ENCODE measurements at places on chromosomes 1 and 21.
A peak's percentile ranks its signal among the peaks of the same experiment; 100 is the strongest.

- DNase-seq, result no peak
These were observed 1.5 kb downstream of the LDLRAD2 start for GRCh38 chr1:21813542-21813941.

DNA sequence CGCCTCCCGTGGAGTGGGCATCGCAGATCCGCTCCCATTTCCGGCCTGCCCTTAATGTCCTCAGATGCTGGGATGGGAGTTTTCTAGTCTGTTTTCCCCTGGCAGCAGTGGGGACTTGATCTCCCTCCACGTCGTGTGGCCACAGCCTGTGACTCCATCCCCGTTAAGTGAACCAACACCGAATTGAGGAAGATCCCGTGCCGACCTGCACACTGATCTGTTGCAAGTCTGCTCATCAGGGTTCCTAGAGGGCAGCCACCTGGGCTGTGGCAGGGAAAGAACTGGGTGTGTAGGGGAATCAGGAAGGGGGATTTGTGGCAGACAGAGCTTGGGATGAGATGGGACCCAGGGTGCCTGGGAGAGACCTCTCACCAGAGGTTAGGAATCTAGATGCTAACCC is 23.3 kb upstream of the CDK18 start:
- DNase-seq, result no peak

- DNase-seq, result no peak
These were observed 380.1 kb upstream of the SPAG17 start for GRCh38 chr1:118564961-118565703.

DNA sequence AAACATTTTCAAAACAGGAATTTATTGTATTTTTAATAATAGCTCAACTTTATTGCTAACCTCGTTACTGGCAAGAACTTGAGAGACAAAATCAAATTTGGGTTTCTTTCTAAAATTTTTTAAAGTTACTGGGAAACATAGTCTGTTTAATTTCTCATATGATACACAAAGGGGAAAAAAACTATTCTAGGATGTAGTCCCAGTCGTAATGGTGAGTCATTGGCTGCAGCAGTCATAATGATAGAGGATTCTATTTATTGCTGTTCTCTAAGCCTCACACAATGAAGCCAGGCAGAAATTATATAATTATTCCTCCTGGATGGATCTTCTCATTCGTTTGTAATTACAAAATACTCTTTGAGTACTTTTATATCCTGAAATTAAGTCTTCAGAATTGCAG is 326.5 kb upstream of the SGIP1 start:
- DNase-seq, result no peak

DNA sequence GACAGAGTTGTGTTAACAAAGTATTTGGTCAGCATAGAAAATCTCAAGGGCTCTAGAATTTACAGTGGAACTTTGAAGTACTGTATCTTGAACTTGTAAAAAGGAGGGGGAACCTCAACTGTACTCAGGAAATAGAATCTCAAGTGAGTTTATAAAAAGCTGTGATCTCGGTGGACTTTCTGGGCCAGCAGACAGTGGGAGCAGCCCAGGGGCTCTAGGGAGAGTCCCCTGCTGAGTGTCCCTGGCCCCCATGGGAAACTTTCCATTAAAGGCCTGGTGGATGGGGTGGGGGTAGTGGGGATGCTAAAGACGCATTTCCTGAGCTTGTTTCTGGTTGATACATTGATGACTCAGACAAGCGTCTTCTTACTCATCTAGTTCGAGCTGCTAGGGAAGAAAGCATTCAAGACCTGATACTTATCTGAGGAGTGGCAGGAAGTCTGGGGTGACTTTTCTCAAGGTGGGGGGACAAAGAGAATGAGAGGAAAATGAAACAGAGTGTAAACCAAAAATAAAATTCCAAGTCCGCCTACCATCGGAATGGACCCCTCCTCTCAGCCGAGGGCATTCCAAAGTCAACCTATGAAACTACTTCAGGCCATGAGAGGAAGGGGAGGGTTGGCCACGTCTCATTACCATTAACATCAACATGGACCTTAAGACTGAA is 65.5 kb downstream of the NID1 start:
- DNase-seq, result no peak

GRCh38 chr1:11523261-11523660 is 44.3 kb downstream of the DISP3 start:
- DNase-seq, result no peak

GRCh38 chr21:26110715-26111114 is 59.9 kb downstream of the APP start:
- no peak for DNase-seq

- peak; percentile 79 for DNase-seq
These were observed at the start of gene SUCO for GRCh38 chr1:172532700-172533512. TSS of gene SUCO (plus strand) at chr1:172533150. CDS start at chr1:172533436, 286 bp downstream.

DNA sequence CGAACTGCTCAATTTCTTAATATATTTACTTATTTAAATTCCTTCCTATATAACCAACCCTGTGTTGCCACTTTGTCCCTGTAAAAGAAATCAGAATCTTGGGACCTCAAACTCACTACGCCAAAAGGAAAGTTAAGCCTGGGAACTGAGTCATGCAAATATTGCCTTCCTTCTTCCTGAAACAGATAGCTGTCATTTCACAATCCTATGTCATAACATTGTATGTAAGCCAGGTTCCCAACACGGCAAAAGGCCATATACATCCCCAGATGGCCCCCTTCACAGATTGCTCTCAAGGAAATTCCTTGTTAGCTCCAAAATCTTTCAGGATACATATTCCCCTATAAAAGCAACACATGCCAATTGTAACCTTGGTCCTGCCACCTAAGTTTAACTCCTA is 39.7 kb downstream of the C21orf91 start:
- no peak for DNase-seq

DNA sequence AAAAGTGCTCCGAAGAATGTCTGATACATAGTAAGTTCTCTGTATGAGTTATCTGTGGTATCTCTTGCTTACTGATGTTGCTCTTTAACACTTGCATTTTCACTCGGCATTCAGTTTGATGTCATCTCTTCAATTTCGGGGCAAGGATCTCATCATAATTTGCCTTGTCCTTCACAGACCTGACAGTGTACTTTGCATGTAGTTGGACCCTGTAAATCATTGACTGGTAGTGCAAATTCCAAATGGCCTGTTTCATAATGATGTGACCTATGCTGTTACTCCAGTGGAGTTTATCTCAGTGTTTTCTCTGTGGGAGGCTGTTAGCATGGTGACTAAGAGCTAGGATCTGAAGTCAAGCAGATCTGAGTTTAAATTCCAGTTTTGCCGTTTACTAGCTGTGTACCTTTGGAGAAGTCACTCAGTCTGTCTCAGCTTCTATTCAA is 34.2 kb upstream of the ABCD3 start:
- no peak for DNase-seq

Data from iPS DF 19.7 (cell line).